Stimulated activated CD4-positive, alpha-beta T cell treated with anti-CD3 and anti-CD28 coated beads, Interleukin-12 subunit alpha, Interleukin-12 subunit beta, amount 100 ng/mL, for 24 hours (primary cell): ENCODE measurements at places on chromosomes 12 and 14.

DNA sequence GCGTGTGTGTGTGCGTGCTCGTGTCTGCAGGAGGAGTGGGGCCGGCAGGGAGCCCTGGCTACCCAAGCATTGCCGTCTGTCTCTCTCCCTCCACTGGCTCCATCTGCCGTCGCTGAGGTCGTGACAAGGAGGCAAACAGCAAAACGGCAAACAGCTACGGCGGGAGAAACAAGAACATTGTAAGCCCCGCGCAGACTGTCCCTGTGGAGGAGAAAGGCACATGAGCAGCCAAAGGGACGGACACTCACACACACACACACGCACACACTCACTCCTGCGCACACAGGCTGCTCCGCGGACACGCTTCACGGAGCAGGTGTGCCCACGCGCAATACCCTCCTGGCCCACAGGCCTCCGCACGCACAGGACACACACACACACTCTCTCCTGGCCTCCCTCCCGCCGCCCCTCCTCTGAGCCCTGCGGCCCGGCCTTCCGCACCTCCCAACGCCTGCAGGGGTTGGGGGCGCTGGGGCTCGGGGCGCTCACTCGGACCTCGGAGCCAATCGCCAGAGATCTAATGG lies 905 bp downstream of the CISTR start:
- DNase-seq, result no peak

- DNase-seq, result no peak
Observed at GRCh38 chr12:52300796-52301691, 9.7 kb upstream of the KRT81 start.

DNA sequence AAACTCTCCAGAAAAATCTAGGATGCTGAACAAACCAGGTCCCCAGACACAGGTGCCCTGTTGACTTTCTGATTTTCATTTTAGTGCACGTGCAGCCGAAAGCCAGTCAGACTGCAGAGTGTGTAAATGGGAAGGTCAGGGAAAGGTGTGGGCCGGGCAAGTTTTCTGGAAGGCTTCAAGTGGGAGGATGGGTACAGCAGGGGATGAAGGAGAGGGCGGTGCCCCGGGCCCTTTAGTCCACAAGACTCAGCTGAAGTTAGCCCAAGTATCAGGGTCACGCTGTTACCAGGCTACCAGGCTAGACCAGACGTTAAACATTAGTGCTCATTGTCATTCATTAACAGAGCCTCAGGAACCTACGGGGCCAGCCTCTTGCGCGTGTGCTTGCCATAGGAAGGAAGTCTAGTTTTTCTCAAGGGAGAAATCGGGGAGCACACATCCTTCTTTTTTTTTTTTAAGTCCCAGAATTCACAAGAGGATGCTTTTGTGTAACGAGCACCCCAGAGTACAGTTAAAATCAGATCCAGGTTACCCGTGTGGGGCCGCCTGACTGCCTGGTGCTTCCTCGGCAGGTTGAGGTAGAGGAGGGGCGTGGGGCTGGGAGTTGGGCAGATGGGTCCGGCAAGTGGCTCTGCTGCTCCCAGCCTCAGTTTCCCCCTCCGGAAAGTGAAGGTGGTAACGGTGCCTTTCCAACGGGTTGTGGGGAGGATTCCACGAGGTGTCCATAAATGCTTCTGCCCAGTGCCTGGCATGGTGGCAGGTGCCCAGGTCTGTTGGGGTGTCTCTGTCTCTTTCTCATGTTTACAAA lies 19.1 kb downstream of the BCL7A start:
- no peak for DNase-seq

- no peak for DNase-seq
Observed at GRCh38 chr12:103780992-103781391, 60.0 kb downstream of the NT5DC3 start.

DNA sequence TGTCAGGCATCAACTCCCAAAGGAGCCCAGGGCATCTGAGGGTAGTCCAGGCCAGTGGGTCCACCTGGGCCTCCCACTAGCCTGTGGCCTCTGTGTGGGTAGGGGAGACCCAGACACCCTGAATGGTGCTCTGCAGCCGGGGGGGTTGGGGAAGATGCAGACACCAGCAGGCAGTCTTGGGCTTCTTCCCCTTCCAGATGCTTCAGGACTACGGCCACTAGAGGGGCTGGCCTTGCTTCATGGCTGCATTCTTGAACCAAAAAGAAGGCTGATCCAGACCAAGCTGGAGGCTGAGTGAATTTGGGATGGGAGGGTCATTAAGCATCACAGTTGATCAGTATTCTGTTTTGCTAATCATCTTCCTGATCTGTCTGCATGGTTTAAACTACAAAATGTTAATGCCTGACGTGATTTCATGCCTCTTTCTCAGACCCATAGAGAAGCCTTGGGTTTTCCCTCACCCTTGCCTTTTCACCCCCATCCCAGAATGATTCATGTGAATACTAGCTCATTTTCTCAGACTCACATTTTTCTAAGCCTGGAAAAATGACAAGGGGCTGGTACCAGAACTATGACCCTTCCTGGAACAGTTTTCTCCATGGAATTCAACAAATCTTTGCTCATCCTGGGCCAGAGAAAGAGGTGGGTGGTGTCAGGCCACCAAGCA lies 134.2 kb downstream of the NTF3 start:
- DNase-seq, result no peak

GRCh38 chr14:30373053-30373452 lies 185.9 kb upstream of the G2E3 start:
- DNase-seq, result no peak

- DNase-seq, result no peak
Observed at GRCh38 chr12:20486233-20486632, 117.9 kb downstream of the PDE3A start.
